Esophagus squamous epithelium (tissue), 5 donors: ENCODE measurements at places on chromosomes 13 and 19.

- H3K27ac ChIP-seq = no peak overlapping the region
- H3K36me3 ChIP-seq = no peaks in the 10 kb centered on the region
- peaks cover 21% of the 10 kb centered on the region for H3K4me1 ChIP-seq
- no peaks in the 10 kb centered on the region for H3K27me3 ChIP-seq
- H3K4me3 ChIP-seq = no peak overlapping the region
Observed at GRCh38 chr19:7863971-7864689, 10.1 kb downstream of the PRR36 start.

GRCh38 chr13:27658546-27658945 is 36.9 kb downstream of the POLR1D start:
- peaks cover 4% of the 10 kb centered on the region for H3K4me1 ChIP-seq
- no peak overlapping the region for H3K27ac ChIP-seq
- H3K36me3 ChIP-seq = peaks cover 16% of the 10 kb centered on the region
- H3K27me3 ChIP-seq = no peaks in the 10 kb centered on the region

GRCh38 chr13:22432690-22433089 is 748.1 kb upstream of the SGCG start:
- H3K4me1 ChIP-seq = no peaks in the 10 kb centered on the region
- no peak overlapping the region for H3K27ac ChIP-seq
- H3K36me3 ChIP-seq = no peaks in the 10 kb centered on the region
- H3K27me3 ChIP-seq = no peaks in the 10 kb centered on the region

GRCh38 chr13:77728265-77729125 is 31.0 kb downstream of the SLAIN1 start:
- H3K27ac ChIP-seq = no peak overlapping the region
- no peaks in the 10 kb centered on the region for H3K4me1 ChIP-seq
- no peaks in the 10 kb centered on the region for H3K27me3 ChIP-seq
- DNase-seq = no peak
- H3K36me3 ChIP-seq = no peaks in the 10 kb centered on the region

DNA sequence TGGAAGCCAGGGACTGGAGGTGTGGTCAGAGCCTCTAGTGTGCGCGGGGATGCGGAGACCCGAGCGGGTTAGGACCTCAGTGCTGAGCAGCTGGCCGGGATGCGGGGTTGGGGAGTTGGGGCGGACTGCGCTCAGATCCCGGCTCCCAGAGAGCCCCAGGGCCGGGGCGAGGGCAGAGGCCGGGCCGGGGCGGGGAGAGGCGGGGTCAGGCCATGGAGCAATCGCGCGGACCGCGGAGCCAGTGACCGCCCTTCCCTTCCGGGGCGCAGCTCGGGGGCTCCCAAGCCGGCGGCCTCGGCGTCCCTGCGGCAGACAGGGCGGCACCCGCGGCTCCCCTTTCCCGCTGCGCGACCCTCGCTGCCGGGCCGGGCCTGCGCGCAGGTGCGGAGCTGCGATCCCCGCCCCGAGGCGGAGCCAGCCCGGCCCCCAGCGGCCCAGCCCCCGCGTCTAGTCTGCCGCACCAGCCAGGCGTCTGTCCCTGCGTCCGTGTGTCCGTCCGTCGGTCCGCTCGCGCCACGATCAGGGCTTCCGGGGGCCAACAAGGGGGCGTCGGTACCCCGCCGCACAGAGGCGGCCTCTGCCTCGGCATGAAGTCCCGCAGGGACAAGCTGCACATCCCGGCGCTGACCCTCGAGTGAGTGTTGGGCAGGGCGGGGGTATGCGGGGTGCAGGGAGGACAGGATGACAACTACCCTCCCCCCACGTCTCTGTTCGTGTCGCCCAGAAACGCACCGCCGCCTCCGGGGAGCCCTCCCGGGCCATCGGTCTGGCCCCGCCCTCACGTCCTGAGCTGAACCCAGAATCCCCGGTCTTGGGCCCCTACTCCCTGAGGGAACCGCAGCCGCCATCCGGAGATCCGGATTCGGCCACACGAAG is 12.4 kb downstream of the MAST3 start:
- no peak for DNase-seq
- peak overlapping the region; percentile 41 for H3K27ac ChIP-seq
- H3K36me3 ChIP-seq = no peaks in the 10 kb centered on the region
- H3K27me3 ChIP-seq = no peaks in the 10 kb centered on the region
- H3K4me3 ChIP-seq = peak overlapping the region; percentile 55

DNA sequence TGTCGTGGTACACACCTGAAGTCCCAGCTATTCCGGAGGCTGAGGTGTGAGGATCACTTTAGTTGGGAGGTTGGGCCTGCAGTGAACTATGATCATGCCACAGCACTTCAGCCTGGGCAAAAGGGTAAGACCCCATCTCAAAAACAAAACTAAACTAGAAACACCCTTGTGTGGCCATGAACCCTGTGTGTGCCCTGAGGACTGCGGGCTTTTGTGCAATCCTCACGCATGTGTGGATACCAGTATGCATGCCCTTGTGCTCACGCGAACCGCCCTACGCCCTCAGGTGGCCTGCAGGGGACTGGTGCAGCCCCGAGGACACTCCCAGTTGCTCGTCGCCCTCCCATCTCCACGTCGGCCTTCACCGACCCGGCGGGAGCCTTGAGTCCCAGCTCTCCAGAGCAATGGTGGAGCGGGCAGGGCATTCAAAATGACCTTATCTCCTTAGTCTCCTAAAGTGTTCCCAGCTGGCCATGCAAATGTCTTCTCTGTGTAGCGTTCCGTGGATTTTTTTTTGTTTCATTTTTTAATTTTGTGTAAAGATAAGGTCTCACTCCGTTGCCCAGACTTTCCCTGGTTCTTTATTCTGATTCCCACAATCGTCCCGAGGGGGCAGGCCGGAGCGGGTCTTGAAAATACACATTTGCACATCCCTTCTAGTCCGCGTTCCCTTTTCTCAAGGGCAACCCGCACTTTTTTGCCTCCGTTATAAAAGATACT is 868 bp upstream of the EGLN2 start:
- peaks cover 11% of the 10 kb centered on the region for H3K36me3 ChIP-seq
- peak overlapping the region; percentile 96 for H3K4me3 ChIP-seq
- H3K27ac ChIP-seq = peak overlapping the region; percentile 94
- H3K4me1 ChIP-seq = peaks cover 44% of the 10 kb centered on the region
- no peaks in the 10 kb centered on the region for H3K27me3 ChIP-seq
- DNase-seq = peak; percentile 35

- no peaks in the 10 kb centered on the region for H3K36me3 ChIP-seq
- no peaks in the 10 kb centered on the region for H3K4me1 ChIP-seq
- DNase-seq = no peak
- no peak overlapping the region for H3K27ac ChIP-seq
- H3K27me3 ChIP-seq = no peaks in the 10 kb centered on the region
Observed at GRCh38 chr13:85266331-85266730, 532.9 kb downstream of the SLITRK6 start.

- H3K36me3 ChIP-seq = peaks cover 24% of the 10 kb centered on the region
- H3K4me1 ChIP-seq = no peaks in the 10 kb centered on the region
- no peaks in the 10 kb centered on the region for H3K27me3 ChIP-seq
- no peak overlapping the region for H3K4me3 ChIP-seq
- no peak for DNase-seq
Observed at GRCh38 chr19:19296953-19297689, 23.2 kb downstream of the SUGP1 start.

GRCh38 chr13:57314897-57315520 is 148.0 kb downstream of the PRR20E start:
- H3K36me3 ChIP-seq = no peaks in the 10 kb centered on the region
- no peak overlapping the region for H3K27ac ChIP-seq
- no peaks in the 10 kb centered on the region for H3K4me1 ChIP-seq
- no peak overlapping the region for H3K4me3 ChIP-seq
- H3K27me3 ChIP-seq = no peaks in the 10 kb centered on the region

GRCh38 chr13:109481040-109481439 is 305.3 kb downstream of the IRS2 start:
- no peaks in the 10 kb centered on the region for H3K27me3 ChIP-seq
- H3K4me3 ChIP-seq = no peak overlapping the region
- no peak overlapping the region for H3K27ac ChIP-seq
- no peaks in the 10 kb centered on the region for H3K36me3 ChIP-seq
- no peaks in the 10 kb centered on the region for H3K4me1 ChIP-seq

DNA sequence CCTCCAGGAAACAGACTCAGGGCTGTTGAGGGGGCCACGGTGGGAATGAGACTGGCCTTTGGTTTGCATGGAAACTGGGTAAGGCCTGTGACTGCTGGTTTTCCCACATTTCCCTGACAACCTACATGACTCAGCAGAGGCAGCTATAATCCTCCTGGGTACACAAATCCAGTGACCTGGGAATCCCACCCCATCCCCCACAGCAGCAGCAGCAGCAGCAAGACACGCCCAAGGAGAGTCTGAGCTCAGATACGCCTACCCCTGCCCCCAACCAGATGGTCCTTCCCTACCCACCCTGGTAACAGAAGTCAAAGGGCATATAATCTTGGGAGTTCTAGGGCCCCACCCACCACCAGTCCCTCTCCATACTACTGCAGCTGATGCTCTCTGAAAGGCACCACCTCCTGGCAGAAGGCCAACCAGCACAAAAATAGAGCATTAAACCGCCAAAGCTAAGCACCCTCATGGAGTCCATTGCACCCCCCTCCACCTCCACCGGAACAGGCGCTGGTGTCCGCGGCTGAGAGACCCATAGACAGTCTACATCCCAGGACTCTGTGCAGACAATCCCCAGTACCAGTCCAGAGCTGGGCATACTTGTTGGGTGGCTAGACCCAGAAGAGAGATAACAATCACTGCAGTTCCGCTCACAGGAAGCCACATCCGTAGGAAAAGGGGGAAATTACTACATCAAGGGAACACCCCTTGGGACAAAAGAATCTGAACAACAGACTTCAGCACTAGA is 237.2 kb upstream of the SPRY2 start:
- no peaks in the 10 kb centered on the region for H3K27me3 ChIP-seq
- H3K4me1 ChIP-seq = no peaks in the 10 kb centered on the region
- DNase-seq = no peak
- H3K36me3 ChIP-seq = no peaks in the 10 kb centered on the region

GRCh38 chr13:98466634-98467236 is 110.2 kb downstream of the STK24 start:
- H3K27ac ChIP-seq = no peak overlapping the region
- H3K27me3 ChIP-seq = no peaks in the 10 kb centered on the region
- no peaks in the 10 kb centered on the region for H3K4me1 ChIP-seq
- H3K36me3 ChIP-seq = peaks cover 14% of the 10 kb centered on the region

- no peaks in the 10 kb centered on the region for H3K36me3 ChIP-seq
- H3K27me3 ChIP-seq = no peaks in the 10 kb centered on the region
- DNase-seq = no peak
- H3K4me1 ChIP-seq = peaks cover 65% of the 10 kb centered on the region
- peak overlapping the region; percentile 56 for H3K4me3 ChIP-seq
Observed at GRCh38 chr19:18321734-18322102, 1.2 kb downstream of the LSM4 start.

DNA sequence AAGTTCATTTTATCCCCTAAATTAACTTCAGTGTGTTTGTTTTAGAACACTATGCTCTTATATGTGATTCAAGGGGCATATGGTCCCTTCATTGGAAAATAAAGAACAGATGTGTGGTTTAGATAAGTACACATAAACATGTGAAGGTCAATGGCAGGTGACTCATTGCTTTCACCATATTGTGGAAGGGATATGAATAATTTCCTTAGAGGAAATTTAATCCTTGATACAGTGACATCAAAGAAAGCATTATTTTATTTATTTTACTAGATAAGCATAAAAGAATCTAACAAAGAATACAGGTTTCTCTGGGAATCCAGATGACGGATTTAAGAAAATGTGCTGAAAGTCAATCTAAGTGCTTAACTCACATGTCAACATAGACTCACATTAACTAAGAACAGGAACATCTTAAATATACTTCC is 373.5 kb downstream of the KCTD12 start:
- no peak for DNase-seq
- H3K27ac ChIP-seq = peak overlapping the region; percentile 47

DNA sequence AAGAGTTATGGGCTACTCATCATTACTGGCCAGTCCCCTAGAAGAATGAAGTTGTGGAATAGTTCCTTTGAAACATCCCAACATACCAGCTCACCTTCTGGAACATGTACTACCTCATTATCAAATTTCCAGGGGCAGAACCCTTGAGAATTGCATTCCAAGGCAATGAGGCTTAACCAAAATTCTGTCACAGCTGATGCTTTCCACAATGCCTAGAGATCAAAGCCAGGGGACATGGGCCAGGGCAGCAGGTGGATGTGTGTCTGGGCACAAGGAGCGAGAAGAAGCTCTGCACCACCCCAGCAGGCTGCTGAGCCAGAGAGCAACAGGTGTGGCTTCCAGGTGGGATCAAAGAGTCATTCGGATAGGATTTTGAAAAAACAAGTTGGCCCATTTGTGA is 362.1 kb downstream of the EFNB2 start:
- no peaks in the 10 kb centered on the region for H3K36me3 ChIP-seq
- no peaks in the 10 kb centered on the region for H3K4me1 ChIP-seq
- no peak overlapping the region for H3K4me3 ChIP-seq

DNA sequence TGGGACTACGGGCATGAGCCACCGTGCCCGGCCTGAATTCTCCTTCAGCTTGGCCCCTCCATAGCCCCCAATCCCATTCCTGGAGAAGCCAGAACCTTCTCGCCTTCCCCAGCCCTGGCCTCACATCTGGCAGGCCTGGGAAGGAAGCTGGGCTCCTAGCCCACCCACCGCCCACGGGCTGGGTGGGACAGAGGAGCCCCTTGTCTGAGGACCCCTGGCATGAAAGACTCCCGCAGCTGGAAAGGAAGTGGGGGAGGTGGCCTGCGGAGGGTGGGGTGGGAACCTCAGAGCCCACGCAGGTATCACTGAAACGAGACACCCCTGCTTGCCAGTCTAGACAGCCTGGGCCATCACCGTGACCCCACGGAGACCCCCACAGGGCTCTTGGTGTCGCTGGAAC is 7.7 kb upstream of the NANOS3 start:
- H3K27ac ChIP-seq = no peak overlapping the region
- no peak overlapping the region for H3K4me3 ChIP-seq
- no peaks in the 10 kb centered on the region for H3K36me3 ChIP-seq
- no peak for DNase-seq
- no peaks in the 10 kb centered on the region for H3K27me3 ChIP-seq

DNA sequence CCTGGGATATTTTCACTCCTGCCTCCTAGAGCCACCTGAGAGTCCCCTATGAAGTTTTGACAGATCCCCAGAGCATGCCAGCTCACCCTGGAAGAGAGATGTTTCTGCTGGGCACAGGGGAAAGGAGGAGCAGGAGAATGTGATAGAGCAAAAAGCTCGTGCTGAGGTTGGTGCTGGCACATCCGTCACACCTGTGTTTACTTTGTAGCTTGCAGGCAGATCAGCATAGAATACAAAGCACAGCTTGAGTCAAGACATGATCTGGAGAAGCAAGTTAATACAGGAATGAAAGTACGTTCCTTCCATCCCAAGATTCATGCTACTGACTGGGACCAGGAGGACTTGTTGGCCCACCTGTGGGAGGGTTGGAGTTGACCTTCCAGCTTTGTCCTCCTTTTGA is 46.1 kb downstream of the HSPH1 start:
- peak overlapping the region; percentile 55 for H3K27ac ChIP-seq
- no peak overlapping the region for H3K4me3 ChIP-seq
- H3K4me1 ChIP-seq = no peaks in the 10 kb centered on the region
- DNase-seq = no peak

DNA sequence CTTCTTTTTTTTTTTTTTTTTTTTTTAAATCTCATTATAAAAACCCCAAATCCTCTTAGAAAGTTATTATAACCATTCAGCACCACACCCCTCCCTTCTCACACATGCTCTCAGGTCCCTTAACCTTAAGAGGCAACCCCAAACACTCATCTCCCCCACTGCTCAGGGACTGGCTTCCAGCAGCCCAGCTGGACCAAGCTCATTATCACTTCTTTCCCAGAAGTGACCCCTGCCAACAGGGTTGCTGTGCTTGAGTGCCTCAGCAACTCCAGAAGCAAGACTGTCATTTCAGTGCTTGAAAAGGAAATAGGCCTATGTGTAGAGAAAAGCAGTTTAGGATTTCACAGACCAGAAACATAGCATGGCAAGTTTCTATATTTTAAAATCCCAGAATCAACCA is 84.3 kb downstream of the SLAIN1 start:
- no peaks in the 10 kb centered on the region for H3K36me3 ChIP-seq
- no peak overlapping the region for H3K27ac ChIP-seq
- H3K4me3 ChIP-seq = no peak overlapping the region
- no peak for DNase-seq
- H3K4me1 ChIP-seq = peaks cover 8% of the 10 kb centered on the region
